NCI-H2171 (cell line): ENCODE measurements at places on chromosomes 4 and X.

DNA sequence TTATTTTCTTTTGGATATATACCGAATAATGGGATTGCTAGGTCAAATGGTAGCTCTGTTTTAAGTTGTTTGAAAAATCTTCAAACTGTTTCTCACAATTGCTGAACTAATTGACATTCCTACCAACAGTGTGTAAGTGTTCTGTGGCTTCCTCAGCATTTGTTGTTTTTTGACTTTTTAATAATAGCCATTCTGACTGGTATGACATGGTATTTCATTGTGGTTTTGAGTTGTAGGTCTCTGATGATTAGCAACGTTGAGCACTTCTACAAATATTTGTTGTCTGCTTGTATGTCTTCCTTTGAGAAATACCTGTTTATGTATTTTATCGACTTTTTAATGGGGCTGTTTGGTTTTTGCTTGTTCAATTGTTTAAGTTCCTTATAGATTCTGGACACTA, 680.1 kb upstream of the GRIA3 start:
- DNase-seq, result no peak

GRCh38 chrX:10450229-10450958, 170.0 kb downstream of the MID1 start:
- DNase-seq, result no peak

GRCh38 chr4:139768896-139769295, 103.3 kb downstream of the MGST2 start:
- DNase-seq, result no peak

DNA sequence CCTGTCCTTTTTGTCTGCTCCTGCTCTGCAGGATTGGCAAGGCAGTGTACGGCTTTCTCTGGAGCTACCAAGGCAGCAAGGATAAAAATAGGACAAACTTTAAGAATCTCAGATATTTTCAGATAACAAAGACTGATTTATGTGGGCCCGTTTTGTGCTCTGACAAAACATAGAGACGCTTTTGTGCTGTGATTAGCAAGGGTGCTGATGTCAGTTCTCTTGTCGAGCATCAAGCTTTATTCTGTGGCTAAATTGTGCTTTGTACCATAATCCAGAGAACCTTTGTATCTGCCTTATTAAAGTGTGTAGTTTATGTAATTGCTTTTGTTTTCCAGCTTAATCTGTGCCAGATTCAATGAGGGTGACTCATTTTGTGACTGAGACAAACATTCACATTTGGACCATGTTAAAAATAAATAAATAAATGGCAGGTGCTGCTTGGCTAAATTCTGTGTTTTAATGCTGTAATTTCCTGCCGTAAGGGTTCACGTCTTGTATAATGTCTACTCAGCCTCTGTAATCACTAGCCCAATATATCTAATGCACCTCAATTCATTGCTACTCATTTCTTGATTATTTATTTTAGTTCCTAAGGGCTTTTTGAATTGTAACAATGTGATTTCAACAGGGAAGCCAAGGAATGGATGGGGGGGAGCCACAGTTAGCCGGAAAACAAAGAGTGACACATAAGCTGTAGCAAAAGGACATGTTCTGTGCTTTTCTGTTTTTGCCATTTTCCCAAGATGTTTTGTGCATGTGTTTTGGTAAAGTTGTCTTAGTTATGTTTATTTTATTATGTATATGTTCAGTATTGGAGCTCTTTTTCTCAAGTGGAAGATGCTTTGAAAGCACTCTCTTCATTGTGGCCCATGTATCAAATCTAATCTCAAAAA, 75.1 kb downstream of the GAB1 start:
- no peak for DNase-seq

DNA sequence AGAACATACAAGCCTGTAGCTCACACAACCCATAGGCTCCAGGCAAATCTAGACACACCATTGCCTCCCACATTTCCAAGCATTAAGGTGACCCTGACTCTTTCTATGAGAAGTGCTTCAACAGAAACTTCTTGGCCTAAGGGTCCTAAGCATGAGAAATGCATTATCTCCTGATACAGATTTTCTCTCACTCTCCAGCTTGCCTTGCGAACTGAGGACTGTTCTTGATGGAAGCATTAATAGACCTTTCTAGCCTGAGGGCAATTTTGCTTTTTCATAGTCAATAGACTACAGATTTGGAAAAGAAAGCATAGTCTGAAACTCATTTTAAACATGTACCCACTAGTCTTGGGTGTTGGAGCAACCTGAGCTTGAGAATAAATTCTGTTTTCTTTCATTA, 1801.3 kb upstream of the PCDH7 start:
- DNase-seq, result no peak

DNA sequence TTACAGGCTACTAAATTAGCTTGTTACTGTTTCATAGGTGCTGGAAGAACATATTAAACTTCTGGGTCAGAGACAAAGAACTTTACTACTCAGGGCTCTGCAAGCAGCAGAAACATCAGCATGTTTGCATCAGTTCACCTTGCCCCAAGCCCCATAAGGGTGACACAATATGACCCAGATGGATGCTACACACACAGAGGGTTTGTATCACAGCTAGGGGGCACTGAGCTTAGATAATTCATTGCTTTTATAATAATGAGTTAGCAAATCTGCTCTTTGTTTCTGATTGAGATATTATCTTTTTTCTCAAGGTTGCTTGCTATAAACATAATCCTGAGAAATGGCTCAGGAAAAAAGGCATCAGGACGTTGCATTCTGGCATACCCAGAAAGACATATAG, 4.8 kb upstream of the SYNPO2 start:
- no peak for DNase-seq

- DNase-seq, result no peak
Measured at GRCh38 chrX:50988649-50989048, 78.1 kb downstream of the BMP15 start.

- no peak for DNase-seq
Measured at GRCh38 chr4:122300776-122301175, 78.0 kb upstream of the ADAD1 start.

DNA sequence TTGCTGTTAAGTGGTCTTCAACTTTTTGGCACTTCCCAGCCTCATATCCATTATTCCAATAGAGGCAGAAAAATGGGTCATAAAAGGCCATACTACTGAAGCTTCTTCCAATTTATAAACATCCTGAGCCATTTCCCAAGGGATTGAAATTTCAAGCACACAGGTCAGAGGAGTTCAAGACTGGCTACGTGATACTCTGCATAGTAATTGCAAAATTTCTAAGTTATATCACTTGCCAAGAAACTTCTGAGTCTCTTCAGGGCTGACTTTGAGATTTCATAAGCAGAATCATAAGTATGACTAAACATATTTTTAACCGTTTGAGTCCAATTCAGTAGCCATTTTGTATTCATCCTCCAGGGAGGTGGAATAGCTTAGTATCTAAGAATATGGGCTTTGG, 75.6 kb upstream of the RXFP1 start:
- no peak for DNase-seq

GRCh38 chr4:1771555-1772305, 21.4 kb upstream of the FGFR3 start:
- DNase-seq, result no peak
